Naive thymus-derived CD4-positive, alpha-beta T cell (primary cell): ENCODE measurements at places on chromosomes 6 and 20. TPM values are rescaled to one million over a fixed set of nuclear protein-coding genes. Genes with fewer than 3 reads are reported as not detected.

DNA sequence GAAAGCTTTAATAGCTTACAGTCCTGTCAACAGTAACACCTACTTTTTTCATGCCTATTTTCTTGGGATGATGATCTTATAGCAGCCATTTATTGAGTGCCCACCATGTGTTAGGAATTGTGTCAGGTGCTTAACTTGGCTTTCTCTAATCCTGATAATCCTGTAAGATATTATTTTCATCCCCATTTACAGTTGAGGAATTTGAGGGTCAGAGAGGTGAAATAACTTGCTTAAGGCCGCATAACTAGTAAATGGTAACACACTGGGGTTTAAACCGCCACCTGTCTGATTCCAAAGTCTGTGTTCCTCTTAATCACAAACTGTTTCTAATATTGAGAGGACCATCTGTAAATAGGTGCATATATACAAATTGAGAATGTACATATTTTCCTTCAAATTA lies 55.5 kb downstream of the NCOA3 start:
- DNase-seq, result no peak

- no peak for DNase-seq
Observed at GRCh38 chr6:17741507-17741906, 34.8 kb upstream of the NUP153 start.

GRCh38 chr20:25084626-25085187 lies 2.8 kb upstream of the VSX1 start:
- DNase-seq, result no peak

GRCh38 chr6:108916026-108916686 lies 67.9 kb downstream of the ARMC2 start:
- DNase-seq, result no peak

- no peak for DNase-seq
Observed at GRCh38 chr6:2460216-2460745, 214.9 kb upstream of the GMDS start.

The CDC5L gene
- total RNA-seq, result 18.3 TPM
